ENCODE measurements at places on chromosomes 4 and X.

DNA sequence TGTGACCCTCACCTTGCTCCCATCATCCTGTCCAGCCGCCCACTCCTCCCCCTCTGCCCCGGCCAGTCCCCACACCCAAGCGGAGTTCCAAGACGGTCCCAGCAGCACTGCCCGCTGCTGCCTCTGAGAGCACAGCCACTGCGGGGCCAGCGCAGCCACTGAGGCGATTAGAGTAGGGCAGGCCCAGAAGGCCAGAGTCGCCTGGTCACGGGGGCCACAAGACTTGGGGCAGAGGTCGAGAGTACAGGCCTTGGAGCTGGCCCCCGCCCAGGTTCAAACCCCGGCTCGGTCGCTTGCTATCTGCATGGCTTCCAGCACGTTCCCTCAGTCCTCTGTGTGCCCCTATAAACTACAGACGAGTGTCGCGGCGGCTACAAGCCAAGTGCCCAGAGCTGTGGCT, 53.2 kb upstream of the ADRA2C start:
- no peak for DNase-seq

- DNase-seq, result no peak
Measured at GRCh38 chr4:176406736-176407135, 87.0 kb downstream of the SPCS3 start.

GRCh38 chr4:111572470-111572869, 572.8 kb upstream of the FAM241A start:
- no peak for DNase-seq

DNA sequence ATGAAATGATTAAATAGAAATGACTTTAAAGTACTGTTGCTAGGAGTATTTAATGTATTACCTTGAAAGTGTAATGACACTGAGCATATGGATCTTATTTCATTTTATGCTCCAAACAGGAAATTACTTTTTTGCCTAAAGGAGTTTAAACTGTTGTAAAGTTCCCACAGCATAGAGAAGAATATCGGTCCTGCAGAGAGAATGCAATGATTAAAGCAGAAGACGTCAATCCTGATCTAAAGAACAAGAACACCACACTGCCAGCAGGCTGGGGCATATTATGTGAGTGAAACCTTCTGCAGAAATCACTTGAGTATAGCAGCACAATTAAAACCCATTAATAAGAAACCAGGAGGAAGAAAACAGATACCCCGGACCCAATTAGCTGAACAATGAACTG, 72.8 kb upstream of the CAMK2D start:
- DNase-seq, result no peak

GRCh38 chr4:55938481-55938880, 10.3 kb upstream of the CEP135 start:
- no peak for DNase-seq

DNA sequence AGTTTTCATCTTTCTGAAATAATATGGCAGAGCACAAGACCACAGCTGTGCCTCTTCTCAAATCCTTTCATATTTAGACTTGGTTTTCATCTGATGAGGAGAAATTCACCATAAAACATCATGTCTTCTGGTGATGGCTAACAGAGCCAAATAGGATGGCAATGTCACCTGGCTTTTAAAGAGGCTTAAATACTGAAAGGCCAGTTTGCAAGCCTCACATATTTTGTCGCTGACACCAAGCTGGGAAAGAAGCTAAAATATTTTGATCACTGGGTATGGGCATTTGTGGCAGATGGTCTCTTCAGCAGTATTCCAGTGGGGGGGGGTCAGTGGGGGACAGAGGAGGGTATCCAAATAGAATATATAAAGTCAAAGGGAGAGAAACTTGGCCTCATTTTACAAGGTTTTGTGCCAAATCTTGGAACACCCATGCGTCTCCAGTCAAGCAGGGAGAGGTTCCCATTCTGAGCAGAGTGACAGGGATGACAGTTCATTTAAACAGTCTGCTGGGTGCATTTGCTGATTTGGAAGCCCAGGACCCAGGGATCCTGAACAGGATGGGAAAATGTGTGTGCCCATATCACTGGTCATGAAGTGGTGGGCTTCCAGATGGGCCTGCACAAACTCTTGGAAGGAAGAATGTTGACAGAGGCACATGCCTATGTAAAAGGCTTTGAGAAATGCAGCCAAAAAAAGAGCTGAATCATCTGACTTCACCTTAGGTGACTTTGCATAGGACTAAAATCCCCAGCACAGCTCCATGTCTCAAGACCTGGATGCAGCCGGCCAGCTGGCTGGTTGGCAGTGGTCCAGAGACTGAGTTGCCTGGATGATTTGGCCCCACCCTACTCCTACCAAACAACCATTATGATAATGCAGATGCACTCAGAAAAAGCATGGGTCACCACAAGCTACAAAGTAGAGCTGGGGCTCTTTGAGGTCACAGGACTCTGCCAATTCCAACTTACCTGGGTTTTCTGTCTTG, 484.4 kb upstream of the NR3C2 start:
- DNase-seq, result no peak

GRCh38 chr4:152989554-152989970, 53.4 kb downstream of the FHDC1 start:
- DNase-seq, result no peak

DNA sequence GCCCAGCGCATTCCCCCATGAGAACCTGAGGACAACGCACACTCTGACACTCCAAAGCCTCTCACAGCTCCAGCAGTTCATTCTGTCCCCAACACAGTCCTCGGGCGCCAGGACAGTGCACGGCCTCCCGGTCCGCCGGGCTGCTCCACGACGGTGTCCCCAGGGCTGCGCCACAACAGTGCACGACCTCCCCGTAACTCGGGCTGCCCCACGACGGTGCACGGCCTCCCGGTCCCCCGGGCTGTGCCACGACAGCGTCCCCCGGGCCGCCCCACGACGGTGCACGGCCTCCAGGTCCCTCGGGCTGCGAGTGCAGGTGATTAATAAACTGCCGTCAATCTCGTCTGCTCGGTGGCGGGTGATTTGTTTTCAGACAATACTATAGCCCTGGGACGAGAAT, 585.1 kb upstream of the FRG1 start:
- no peak for DNase-seq

GRCh38 chr4:38185406-38186144, 225.4 kb downstream of the PTTG2 start:
- no peak for DNase-seq

DNA sequence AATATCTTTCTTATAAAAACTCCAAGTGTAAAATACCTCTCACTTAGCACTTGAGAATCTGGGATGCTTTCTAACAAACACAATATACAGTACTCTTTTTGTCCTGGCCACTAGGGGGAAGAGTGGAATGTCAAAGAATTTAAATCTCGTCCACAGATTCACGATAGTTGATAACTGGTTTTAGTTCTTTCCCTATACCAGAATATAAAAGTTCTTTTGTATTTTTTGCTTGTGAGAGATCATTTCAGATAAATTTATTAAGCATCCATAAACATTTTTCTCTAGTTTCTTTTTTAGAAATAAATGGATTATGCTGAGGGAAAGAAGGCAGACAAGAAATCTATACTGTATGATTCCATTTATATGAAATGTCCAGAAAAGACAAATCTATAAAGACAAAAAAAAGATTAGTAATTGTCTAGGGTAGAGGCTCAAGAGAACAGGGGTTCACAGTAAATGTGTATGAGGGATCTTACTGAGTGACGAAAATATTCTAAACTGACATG, 50.4 kb downstream of the MGARP start:
- no peak for DNase-seq

DNA sequence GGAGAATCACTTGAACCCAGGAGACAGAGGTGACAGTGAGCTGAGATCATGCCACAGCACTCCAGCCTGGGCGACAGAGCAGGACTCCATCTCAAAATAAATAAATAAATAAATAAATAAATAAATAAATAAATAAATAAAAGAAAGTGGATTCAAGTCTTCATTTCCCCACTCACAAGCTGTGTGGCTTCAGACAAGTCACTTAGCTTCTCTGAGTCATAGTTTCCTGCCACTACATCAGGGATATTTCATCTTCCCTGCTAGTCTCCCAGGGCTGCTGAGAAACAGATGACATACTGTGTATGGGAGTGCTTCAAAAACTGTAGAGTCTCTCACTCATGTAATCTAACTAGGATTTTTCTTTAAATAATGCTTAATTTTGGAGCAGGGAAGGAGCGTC, 37.2 kb downstream of the TBC1D9 start:
- DNase-seq, result no peak

DNA sequence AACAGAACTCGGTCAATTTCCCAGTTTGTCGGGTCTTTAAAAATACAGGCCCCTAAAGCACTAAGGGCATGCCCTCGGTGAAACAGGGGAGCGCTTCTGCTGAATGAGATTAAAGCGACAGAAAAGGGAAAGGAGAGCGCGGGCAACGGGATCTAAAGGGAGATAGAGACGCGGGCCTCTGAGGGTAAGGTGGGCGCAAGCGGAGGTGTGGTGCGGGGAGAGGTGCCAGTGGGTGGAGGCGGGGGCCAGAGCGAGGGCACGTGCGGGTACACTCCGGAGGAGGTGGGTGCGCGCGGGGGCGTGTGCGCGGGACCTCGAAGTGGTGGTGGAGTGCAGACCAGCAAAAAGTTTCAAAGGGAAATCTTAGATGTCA, 787 bp upstream of the TET2 start:
- no peak for DNase-seq

DNA sequence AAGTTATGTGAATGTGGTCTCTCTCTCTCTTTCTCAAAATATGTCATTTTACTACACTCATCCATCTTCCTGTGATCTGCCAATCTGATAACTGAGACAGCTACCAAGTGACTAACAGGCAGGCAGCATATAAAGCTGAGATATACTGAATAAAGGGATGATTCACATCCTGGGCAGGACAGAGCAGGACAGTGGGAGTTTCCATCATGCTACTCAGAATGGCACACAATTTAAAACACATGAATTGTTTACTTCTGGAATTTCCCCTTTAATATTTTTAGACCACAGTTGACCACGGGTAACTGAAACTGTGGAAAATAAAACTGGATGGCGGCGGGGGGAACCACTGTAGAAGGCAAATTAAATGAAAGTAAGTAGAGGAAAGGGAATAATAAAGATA, 58.6 kb upstream of the DCTD start:
- DNase-seq, result peak; percentile 57

- no peak for DNase-seq
Measured at GRCh38 chr4:168633064-168633463, 136.2 kb downstream of the PALLD start.

GRCh38 chr4:164536814-164537213, 217.1 kb upstream of the SMIM31 start:
- no peak for DNase-seq

- DNase-seq, result no peak
Measured at GRCh38 chrX:76428243-76429130, 977 bp downstream of the MAGEE1 start.

GRCh38 chr4:74583089-74583700, 138.3 kb downstream of the AREG start:
- no peak for DNase-seq

DNA sequence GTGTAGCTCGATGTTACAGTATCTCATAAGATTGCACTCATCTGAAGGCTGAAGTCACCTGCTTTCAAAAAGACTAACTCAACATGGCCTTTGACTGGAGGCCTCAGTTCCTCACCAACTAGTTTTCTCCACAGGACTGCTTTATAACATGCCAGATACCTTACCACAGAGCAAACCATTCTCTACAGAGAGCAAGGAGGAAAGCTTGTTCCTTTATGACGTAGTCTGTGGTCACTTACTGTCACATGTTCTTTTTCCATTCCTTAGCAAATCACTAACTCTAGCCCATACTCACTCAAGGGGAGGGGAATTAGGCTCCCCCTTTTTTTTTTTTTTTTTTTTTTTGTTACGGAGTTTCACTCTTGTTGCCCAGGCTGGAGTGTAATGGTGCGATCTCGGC, 3.2 kb downstream of the THAP9 start:
- DNase-seq, result no peak

DNA sequence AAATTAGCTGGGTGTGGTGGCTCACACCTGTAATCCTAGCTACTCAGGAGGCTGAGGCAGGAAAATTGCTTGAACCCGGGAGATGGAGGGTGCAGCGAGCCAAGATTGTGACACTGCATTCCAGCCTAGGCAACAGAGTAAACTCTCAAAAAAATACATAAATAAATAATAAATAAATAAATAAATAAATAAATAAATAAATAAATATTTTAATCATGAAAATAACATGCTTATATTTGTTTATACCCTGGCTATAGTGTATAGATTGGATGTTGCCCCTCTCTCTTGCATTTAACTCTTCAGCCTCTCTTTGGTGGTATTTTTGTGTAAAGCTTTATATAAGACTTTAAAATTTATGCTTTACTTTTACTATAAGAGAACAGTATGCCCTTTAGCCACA, 51.8 kb downstream of the KCNIP4 start:
- DNase-seq, result no peak

GRCh38 chr4:17761062-17761461, 20.4 kb downstream of the FAM184B start:
- DNase-seq, result no peak

GRCh38 chrX:41728125-41728524, 4.1 kb downstream of the GPR82 start:
- no peak for DNase-seq

- DNase-seq, result no peak
Measured at GRCh38 chr4:123649645-123650391, 253.2 kb downstream of the SPRY1 start.

DNA sequence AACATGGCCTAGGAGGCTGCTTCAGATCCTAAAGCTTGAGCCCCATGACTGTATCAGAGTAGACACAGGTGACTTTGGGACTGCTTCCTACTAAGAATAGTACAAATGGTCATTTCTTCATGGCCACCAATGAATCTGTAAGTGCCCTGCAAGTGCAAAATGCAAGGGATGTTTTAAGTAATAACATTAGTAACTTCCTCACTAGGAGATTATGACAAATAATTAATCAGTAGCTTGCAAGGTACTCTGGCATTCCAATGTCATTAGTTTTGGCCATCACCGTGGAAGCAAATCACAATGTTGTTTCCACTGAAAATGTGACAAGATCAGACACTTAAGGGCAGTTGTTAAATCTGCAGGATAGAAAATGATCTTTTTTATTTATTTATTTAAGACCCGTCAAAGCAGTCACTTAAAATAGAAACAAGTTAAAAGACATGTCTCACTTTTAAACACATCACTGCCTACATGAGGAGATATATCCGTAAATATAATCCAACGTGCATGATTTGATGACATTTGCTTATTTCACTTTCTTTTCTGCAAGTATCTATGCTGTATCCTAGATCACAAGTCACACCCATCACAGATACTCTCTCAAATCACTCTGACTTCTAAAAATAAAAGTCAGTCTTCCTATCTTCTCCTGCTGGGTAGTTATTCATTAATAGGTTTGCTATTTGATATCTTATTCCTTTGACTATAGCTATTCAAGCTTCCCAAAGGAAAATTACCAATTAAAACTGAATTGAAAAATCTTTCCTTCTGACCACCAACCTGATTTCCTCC, 400.6 kb downstream of the IL15 start:
- DNase-seq, result no peak

DNA sequence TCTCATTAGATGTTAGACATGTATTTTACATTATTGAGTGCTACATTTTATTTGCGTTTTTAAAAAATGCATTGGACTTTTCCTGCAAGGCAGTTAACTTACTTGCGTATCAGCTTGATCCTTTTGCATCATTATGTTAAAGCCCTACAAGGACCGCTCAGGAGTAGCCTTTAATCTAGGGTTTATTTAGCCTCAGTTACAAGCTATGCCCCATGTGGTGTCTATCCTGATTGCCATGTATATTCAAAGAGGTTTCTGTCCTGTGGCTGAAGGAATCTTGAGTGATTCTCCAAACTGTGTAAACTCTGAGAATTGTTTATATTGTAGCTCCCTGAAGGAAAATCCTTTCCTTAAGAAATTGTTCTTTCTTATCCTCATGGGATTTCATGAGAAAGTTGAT, 821.8 kb upstream of the AGA start:
- DNase-seq, result no peak

All from GM12878 (cell line).